ENCODE measurements at places on chromosomes 3 and 15.

DNA sequence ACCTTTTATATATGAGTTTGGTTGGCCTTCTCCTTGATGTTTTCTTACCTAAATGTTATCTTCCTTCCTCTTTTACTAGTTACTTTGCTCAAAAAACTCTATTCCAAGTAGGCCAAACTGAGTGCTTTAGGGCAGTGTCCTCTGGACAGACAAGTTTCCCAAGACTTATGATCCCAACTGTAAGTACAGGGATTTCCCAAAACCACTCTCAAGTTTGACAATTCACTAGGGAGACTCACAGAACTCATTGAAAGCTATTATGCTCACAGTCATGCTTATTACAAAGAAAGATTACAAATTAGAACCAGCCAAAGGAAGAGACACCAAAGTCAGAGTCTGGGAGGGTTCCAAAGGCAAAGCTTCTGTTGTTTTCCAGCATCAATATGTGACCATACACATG is 534.2 kb upstream of the ALCAM start:
- no peak for DNase-seq

DNA sequence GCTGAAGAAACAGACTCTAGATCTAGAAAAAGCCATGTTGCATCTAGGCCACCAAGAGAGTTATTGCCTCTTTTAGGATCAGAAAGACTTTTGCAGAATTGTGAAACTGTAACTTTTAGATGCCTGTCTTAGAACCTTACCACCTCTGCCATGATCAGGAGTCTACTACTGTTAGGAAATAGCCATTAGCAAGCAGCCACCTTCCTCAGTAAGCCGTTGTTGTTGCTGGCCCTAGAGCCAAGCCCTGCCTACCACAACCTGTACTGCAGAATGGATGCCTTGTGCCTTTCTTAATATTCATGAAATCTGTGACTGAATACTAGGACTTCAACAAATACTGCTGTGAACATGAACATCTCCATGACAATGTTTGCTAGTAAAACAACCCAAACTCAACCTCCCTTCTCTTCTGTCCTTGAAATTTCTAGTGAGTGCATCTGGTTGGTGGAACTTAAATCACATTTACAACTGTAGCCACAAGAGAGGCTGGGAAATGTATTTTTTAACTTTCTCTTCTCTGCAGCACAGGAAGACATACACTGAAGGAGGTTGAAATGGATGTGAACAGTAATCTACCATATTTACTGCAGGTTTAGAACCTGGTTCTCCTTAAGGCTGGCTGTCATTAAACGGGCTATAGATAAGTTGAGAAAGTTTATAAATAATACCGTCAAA is 20.7 kb downstream of the RASA2 start:
- DNase-seq = no peak

- DNase-seq = no peak
Observed at GRCh38 chr3:68089572-68090011, 435.2 kb upstream of the SUCLG2 start.

- DNase-seq = no peak
Observed at GRCh38 chr3:94158512-94158911, 95.7 kb downstream of the NSUN3 start.

DNA sequence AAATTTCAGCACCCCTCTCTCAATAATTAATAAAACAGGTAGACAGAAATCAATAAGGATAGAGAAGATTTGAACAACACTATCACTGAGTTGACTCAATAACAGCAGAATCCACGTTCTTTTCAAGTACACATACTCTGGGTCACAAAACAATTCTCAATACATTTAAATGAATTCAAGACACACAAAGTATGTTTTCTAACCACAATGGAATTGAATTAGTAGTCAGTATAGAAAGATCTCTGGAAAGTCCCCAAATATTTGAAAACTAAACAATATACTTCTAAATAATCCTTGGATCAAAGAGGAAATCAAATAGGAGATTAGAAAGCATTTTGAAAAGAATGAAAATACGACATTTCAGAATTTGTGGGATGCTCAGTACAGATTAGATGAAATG is 40.0 kb downstream of the TKT start:
- DNase-seq = no peak

DNA sequence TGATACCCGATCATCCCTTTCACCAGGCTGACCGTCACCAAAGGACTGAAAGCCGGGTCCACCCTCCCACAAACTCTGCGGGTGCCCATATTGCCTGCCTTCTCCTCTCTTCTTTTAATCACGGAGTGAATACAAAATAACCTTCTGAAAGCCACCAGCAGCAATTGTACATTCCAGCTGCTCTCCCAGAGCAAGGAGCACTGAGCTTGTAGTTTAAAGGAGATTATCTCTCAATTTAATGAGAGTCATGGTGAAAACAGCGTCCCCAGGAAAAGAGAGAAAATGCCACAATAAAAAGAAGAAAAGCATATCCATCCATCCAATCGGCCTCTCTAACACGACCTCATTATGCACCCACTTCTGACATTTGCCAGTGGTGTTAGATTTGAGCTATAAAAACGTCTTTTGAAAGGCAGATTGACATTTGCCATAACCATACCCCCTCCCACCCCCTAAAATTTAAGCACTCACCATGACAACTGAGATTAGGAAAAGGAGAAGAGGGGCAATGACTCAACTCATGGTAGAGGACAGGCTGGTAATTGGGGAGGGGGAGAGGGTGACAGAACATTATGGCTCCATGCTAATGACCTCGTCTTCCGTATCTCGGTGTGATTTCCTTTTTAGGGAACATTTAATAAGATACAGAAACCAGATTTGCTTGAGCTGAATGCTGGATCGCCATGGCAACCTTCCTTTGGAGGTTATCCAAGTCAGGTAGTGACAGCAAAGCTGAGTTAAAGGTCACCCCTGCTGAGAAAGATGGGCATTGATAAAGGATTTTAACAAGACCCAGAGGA is 106.2 kb downstream of the ST8SIA2 start:
- DNase-seq = no peak

- no peak for DNase-seq
Observed at GRCh38 chr3:108209579-108209978, 12.6 kb downstream of the IFT57 start.
